CD4-positive, alpha-beta T cell treated with Interleukin-21 for 1 hour (primary cell): ENCODE measurements at places on chromosomes 11 and 22.

- no peak for DNase-seq
Measured at GRCh38 chr11:121467471-121467870, 14.7 kb upstream of the SORL1-AS1 start.

DNA sequence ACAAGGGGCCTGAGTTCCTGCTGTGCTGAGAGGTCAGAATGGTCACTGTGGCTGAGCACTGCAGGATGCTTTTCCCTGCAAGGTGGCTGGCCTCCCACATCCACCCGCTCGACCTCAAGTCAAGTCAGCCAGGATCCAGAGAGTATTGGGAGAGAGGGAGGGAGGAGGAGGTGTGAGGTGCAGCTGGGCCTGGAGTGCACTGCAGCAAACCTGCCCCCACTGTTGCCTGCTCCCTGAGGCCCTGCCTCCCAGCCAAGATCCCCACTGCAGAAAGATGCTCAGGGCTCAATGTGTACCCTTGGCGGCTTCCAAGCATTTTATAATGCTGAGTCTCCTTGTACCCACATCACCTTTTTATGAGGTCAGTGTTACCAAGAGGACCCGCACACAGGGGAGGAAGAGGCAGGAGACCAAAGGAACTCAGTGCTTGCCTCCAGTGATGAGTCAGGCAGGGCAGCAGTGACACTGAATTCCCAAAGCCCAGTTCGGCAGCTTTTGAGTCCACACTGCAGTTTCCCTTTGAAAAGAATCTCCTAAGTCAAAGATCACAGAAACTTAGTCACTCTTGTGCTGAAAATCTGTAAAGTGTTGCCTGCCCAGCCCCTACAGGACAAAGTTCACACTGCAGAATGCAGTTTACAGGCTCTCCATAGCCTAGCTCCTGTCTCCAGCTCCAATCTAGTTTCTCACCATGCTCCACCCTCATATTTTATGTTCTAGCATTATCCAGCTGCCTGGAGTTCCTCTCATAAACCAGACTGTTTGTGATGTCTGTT is 3.1 kb downstream of the ENDOD1 start:
- DNase-seq, result peak; percentile 33

GRCh38 chr11:22808571-22809197 is 20.9 kb downstream of the SVIP start:
- no peak for DNase-seq

DNA sequence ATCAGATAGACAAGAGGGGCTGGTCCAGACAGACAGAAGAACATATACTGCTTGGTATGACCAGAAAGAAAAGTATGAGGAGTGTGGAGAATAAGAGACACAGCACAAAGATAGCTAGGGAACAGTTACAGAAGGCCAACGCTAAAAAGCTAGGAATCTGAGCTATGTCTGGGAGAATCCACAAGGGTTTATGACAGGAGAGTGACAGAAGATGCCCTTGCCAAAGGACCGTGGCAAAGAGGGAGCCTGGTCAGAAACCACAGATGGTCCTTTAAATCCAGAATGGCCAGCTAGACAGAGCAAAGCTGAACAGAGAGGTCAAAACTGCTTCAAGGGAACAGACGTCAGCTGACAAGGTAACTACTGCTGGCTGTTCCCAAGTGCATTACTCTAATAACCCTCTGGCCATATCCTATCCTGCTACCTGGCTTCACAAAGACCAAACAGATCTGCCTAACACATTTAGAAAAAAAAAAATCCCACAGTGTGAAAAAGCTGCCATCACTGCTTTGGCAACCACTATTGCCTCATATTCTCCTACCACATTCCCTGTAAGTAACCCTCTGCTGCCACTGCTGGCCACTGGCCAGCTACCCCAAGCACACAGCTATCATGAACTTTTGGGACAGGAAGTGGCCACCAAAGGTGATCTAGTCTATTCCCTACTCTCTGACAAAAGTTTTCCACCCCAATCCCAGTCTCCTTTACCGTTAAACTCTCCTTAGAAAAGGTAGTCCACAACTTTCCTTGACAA is 7.3 kb downstream of the SERGEF start:
- no peak for DNase-seq
